DMS153 (cell line): ENCODE measurements at places on chromosomes 6 and 20.

DNA sequence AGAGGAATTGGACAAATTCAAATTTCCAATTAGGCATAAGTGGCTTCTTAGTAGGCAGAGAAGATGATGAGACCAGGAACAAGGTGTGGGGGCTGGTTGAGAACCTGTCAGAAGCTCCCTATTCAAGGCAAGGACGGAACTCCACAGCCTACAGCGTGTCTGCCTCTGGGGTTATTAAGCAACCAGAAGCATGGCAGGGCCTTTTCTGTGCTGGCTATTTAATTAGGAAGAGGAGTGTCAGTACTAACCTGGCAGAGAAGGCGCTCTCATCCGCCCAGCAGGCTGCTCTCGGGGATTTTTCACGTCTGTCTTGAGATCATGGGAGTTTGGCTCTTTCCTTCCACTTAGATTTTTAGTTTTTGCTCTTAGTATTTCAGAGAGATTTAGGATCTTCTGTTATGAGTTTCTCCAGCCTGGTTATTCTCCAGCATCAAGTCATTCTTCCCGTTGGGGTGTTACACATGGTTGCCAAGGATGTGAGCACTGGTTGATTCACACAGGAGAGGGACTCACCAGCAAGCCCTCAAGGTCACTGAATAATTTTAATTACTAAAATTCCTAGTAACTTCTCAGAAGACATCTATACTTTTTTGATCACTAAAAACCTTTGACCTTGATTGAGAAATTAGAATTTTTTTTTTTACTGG is 23.9 kb downstream of the ADTRP start:
- no peak for DNase-seq

DNA sequence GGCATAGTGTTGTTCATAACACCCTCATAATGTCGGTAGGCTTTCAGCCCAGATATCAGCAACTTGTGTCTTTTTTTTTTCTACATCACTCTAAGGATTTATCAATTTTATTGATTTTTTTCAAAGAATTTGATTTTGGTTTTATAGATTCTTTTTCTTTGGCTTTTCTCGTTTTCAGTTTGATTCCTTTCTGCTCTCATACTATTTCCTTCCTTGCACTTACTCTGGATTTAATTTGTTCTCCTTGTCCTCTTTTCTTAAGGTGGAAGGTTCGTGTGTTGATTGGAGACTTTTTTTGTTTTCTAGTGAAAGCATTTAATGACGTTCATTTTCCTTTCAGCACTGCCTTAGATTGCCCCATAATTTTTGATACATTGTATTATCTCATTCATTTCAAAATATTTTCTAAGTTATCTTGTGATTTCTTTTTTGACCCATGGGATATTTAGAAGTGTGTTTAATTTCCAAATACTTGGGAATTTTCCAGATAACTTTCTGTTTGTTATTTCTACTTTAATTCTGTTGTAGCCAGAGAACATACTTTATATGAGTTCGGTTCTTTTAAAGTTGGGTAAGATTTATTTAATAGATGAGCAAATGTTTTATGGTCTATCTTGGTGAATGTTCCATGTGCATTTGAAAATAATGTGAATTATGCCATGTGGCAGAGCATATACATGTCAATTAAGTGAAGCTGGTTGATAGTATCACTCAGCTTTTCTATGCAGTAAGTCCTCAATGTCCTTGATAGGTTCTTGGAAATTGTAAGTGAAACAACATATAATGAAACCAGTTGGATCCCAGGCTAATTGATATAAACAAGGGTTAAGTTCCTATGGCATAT is 62.8 kb downstream of the IRF4 start:
- no peak for DNase-seq

- DNase-seq = no peak
These were observed 133.4 kb downstream of the CEBPB start for GRCh38 chr20:50323777-50324775.

- no peak for DNase-seq
These were observed 38.5 kb upstream of the BMP6 start for GRCh38 chr6:7687145-7688111.

GRCh38 chr6:87993356-87993755 is 54.3 kb upstream of the SPACA1 start:
- DNase-seq = no peak
